AG08396 (cell line): ENCODE measurements at places on chromosomes 11 and 22.
A peak's percentile ranks its signal among the peaks of the same experiment; 100 is the strongest.

DNA sequence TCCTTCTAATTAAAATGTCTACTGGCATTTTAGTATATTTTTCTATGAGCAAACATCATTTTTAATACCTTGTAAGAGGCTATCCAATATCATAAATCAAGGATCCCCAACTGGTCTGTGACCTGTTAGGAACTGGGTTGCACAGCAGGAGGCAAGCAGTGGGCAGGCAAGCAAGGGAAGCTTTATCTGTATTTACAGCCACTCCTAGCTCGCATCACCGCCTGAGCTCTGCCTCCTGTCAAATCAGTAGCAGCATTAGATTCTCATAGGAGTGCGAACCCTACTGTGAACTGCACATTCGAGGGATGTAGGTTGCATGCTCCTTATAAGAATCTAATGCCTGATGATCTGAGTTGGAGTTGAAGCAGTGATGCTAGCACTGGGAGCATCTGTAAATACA, 70.2 kb upstream of the CREB3L1 start:
- DNase-seq: no peak

DNA sequence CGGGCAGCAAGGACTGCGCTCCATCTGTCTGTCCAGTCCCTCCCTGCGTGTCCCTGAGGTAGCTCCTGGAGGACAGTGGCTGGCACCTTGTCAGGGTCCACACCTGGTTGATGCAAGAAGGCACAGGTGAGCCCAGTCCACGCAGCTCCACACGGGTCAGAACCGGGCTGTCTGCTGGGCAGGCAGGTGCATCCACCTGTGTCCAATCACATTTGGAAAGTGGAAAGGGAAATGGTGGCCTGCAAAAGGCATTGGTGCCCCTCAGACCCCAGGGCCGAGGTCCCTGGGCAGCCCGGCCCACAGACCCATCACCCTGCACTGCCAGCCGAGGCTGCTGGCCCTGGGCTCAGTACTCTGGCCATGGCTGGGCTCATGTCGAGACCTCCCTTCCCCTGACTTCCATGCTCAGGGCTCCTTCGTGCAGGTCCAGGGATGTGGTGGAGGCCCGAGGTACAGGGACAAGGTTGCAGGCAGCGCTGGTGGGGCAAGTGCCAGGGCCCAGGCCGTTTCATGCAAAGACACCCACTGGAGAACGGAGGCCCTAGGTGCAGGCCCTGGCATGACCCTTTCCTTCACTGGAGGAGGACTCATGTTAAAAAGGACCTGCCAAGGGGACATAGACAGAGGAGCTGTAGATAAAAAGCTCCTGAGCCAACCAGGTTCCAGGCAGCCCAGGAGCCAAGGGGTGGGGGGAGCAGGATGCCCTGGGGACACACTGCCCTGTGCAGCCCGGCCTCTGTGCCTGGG, 38.9 kb upstream of the TH start:
- DNase-seq: peak; percentile 3

DNA sequence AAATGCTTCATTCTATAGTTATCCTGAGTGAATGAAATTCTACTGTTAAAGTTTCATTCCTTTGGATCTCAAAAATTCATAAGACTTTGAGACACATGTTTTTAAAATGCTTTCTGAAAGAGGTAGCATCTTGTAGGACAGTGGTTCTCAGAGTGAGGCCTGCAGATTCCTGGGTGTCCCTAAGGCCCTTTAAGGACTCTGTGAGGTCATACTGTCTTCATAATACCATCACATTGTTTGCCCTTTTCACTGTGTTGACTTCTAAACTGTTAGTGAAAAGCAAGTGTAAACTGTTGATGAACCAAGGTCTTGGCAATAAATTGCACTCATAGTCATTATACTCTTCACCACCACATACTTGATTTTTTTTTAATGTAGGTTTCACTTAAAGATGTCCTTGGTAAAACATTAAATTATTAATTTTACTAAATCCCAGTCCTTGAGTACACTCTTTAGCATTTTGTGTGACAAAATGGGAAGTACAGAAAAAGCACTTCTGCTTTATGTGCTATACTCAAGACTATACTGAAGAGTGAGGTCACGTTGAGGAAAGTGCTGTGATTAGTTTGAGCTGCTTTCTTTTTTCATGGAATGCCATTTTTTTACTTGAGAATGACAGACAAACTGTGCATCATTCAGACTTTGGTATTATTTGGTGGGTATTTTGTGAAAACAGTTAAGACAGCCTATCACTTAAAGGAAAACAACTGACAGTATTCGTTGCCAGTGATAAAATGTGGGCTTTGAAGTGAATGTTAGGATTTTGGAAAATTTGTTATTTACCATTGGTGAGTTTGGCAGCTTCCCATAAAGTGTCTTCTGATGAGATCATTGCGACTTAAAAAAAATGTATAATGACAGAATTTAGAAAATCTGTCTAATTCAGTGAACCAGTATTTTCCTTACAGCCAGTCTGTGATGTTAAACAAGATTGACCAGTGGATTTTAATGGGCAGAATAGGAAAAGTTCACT, 61.1 kb downstream of the SPECC1L start:
- no peak for DNase-seq

- no peak for DNase-seq
Observed at GRCh38 chr11:69726481-69726880, 22.7 kb upstream of the FGF19 start.

DNA sequence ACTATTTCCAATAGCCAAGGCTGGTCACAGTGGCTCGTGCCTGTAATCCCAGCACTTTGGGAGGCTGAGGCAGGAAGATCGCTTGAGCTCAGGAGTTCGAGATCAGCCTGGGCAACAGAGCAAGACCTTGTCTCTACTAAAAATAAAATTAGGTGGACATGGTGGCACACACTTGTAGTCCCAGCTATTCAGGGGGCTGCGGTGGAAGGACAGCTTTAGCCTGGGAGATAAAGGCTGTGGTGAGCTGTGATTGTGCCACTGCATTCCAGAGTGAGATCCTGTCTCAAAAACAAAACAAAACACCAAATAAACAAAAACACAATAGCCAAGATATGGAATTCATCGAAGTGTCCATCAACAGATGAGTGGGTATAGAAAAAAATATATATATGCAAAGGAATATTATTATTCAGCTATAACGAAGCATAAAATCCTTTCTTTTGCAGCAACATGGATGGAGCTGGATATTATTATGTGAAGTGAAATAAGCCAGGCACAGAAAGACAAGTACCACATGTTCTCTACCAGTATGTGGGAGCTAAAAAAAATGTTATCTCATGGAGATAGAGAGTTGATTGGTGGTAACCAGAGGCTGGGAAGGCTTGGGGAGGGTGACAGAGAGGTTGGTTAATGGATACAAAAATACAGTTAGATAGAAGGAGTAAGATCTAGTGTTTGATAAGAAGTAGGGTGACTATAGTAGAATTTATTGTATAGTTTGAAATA, 22.6 kb upstream of the DLAT start:
- no peak for DNase-seq

DNA sequence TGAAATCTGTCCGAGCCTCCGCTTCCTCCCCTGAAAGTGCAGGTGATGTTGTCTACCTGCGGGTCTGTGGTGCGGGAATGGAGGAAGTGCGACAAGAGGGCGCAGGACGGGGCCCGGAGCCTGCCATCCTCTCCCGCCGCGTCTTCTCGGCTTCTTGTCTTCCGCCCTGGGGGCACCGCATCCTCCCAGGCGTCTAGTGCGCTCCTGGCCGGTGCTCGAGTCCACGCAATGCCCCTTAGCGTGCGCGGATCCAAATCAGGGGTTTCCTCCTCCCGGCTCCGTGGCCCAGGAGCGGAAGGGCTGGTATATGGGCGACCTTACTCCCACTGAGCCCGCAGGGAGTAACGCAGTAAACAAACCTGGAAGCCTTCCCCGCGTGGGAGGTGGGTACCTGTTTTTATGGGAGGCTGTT, 405 bp downstream of the SFI1 start:
- DNase-seq: peak; percentile 23

- no peak for DNase-seq
Observed at GRCh38 chr11:42555190-42555589, 756.6 kb upstream of the API5 start.

DNA sequence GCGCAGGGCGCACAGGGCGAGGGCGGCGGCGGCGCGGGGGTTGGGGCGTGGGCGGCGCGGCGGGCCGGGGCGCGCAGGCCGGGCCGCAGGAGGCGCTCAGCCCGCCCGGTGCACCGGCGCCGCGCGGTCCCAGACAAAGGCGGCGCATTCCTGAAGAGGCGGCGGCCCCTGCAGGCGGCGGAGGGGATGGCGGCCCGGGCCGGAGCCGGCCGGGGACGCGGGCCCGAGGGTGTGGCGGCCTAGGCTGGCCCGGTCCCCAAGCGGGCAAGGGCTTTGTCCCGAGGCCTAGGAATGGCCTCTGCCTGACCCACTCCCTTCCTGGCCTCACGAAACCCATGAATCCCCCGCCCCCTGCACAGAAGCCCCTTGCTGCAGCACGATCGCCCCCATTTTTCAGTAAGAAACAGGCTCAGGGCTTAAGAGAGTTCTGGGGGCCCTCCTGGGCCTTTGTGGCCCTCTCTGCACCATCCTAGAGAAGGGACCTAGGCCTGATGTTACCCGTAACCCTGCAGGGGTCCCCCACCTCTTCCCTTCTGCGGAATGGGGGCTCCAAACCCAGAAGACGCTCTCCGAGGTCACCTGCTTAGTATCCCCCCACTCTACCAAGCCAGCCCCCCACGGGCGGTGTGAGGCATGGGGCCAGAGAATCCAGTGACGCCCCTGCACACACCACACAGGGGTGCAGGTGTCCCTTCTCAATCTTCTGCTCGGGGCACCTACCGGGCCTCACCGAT, at the start of gene RTN4R:
RTN4R (minus strand) TSS at position 40 of the 734 bp plus-strand sequence. CDS start 226 bp downstream, outside the sequence.
- DNase-seq: peak; percentile 82

DNA sequence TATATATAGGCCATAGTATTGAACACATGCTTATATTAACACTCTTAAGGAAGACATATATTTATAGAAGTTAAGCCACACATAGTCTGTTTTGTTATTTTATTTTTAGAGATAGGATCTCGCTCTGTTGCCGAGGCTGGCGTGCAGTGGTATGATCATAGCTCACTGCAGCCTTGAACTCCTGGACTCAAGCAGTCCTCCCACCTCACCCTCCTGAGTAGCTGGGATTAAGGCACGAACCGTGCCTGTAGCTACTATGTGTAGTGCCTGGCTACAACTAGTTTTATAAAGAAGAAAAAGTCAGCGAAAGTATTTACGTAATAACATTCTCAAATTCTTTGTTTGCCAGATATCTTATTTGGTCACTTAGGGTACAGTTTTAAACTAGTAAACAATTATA, 5.6 kb upstream of the UCP2 start:
- no peak for DNase-seq

DNA sequence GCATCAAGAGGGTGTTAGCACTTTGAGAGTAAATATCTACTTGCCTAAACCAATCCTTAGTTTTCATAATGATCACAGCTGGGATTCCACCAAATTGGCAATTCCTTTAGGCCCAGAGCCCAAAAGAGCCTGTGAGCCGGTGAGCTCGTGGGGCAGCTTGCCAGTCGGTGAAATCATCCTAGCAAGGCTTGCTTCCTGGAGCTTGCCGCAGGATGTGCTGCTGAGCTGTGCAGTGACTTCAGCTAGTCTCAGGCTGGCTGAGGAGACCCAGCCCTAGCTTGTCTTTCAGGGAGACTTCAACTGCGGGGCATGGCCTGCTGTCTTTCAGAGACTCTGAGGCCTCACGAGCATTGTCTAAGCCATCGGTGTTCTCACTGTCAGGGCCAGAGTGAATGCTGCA, 73.6 kb upstream of the SUSD2 start:
- DNase-seq: peak; percentile 90

DNA sequence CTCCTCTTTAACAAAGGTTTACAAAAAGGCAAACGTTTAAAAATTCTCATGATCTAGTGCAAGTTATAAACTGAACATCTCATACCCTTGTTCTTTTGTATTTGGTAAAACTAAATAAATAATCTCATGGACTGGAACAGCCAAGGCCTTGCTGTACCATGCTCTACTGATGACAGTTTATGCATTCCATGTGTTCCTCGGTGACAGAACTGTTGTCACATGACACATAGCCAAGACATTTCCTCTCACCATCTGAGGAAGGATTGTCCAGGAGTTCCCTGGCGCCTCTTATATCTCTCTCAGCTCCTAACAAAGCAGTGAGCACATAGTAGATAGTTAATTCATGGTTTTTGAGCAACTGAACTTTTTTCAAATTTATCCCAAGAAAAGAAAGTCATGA, 12.6 kb downstream of the CCDC83 start:
- peak; percentile 34 for DNase-seq

- no peak for DNase-seq
Observed at GRCh38 chr11:17531071-17531600, 13.1 kb downstream of the USH1C start.
